ENCODE measurements at places on chromosomes 6 and 20.

GRCh38 chr6:157688960-157689599 is 134.0 kb upstream of the SNX9 start:
- DNase-seq: no peak

GRCh38 chr20:46260480-46260879 is 47.8 kb downstream of the CDH22 start:
- DNase-seq: no peak

GRCh38 chr6:36147294-36147693 is 17.0 kb downstream of the MAPK13 start:
- DNase-seq: no peak

- no peak for DNase-seq
Observed at GRCh38 chr6:27451660-27452390, 21.1 kb downstream of the ZNF184 start.

GRCh38 chr20:8334641-8335040 is 202.6 kb downstream of the PLCB1 start:
- no peak for DNase-seq

DNA sequence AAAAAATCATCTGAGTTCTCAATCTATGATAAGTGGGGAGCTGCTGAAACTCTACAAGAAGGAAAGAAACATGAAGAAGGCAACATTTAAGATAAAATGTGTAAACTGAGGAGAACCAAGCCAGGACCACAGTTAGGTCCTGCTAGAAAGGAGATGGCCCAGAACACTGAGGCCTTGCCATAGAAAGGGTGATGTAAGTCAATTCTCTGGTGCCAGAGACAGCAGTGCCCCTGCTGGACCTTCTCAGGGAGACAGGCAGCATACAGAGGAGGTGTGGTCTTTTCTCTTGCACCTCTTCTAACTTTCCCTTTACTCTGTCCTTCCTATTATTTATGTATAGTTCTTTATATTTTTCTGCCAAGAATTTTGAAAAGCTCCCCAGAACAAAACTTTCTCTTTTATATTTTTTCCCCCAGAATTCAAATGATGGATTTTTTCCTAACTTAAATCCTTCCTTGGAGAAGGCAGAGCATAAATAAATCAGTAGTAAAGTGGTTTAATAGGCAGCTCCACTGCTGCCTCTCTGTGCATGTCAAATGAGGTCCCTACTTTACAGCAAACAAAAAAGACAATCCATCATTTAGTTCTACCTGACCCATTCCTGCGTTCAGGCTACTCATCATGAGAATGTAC is 9.0 kb downstream of the UQCC2 start:
- peak; percentile 54 for DNase-seq

GRCh38 chr6:10449751-10450150 is 34.9 kb upstream of the TFAP2A start:
- peak; percentile 53 for DNase-seq

DNA sequence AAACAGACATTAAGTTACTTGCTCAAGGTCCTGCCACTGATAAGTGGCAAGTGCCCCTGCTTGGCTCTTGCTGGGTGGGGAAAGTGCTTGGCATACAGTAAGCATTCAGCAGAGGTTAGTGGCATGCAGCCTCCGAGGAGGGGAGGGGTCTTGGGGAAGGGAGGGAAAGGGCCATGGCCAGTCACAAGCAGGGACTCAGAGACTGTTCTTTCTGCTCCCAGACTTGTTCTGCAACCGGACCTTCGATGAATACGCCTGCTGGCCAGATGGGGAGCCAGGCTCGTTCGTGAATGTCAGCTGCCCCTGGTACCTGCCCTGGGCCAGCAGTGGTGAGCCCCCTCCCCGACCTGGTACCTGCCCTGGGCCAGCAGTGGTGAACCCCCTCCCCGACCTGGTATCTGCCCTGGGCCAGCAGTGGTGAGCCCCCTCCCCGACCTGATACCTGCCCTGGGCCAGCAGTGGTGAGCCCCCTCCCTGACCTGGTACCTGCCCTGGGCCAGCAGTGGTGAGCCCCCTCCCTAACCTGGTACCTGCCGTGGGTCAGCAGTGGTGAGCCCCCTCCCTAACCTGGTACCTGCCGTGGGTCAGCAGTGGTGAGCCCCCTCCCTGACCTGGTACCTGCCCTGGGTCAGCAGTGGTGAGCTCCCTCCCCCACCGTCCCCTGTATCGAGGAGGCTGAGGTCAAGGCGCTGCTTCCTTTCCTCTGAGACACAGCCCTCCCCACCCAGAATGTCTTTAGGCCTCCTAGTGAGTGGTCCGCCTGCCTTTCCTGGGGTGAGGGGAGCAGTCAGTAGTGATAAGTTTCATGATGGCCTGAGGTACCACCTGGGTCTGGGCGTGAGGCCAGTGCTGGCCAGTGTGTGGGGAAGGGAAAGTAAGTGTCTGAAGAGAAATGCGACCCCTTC is 8.9 kb downstream of the GLP1R start:
- no peak for DNase-seq

GRCh38 chr6:35919085-35919826 is 1.6 kb downstream of the SRPK1 start:
- DNase-seq: no peak

GRCh38 chr6:130417951-130418350 is 52.1 kb downstream of the TMEM200A start:
- peak; percentile 79 for DNase-seq

DNA sequence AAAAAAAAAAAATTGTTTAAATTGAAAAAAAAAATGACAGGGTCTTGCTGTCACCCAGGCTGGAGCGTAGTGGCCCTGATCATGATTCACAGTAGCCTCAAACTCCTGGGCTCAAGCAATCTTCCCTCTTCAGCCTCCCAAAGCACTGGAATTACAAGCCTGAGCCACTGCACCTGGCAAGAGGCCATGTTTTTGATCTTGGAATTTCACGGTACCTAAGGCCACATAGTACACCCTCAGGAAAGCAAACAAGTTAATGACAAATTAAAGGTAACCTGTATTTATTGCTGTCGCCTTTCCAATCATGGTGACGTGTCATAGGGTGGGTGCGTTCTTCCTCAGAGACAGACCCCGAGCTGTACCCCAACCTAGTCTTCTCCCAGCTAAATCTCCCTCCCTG is 79.2 kb downstream of the LINC00237 start:
- no peak for DNase-seq

DNA sequence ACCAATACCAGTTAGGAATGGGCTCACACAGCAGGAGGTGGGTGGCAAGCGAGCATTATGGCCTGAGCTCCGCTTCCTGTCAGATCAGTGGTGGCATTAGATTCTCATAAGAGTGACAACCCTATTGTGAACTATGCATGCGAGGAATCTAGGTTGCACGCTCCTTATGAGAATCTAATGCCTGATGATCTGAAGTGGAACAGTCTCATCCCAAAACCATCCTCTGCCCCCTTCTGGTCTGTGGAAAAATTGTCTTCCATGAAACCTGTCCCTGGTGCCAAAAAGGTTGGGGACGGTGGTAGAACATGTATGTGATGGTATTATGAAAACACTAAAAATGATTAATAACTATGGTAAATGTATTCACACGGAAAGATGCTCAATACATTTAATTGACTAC is 99.7 kb upstream of the HIVEP1 start:
- no peak for DNase-seq

- no peak for DNase-seq
Observed at GRCh38 chr20:59064214-59064722, 21.7 kb upstream of the PRELID3B start.

GRCh38 chr20:13492001-13492481 is 146.7 kb downstream of the TASP1 start:
- peak; percentile 38 for DNase-seq

DNA sequence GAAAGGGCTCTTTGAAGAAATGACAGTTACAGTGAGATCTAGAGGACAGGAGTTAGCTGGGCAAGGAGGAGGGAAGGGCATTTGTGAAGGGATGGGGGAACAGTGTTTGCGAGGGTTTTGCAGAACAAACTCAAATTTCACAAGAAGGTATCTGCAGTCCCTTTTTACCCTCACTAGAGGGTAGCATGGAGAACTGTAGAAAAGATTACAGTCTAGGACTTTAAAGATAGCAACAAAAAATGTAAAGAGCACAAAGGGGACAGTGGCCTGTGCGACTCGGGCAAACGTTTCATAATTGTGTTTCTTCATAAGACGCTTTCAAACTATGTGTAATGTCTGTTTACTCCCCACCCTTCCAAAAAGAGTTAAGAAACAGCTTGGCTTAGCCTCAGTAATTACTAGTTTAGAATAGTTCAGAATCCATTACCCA is 21.2 kb upstream of the ASXL1 start:
- no peak for DNase-seq

DNA sequence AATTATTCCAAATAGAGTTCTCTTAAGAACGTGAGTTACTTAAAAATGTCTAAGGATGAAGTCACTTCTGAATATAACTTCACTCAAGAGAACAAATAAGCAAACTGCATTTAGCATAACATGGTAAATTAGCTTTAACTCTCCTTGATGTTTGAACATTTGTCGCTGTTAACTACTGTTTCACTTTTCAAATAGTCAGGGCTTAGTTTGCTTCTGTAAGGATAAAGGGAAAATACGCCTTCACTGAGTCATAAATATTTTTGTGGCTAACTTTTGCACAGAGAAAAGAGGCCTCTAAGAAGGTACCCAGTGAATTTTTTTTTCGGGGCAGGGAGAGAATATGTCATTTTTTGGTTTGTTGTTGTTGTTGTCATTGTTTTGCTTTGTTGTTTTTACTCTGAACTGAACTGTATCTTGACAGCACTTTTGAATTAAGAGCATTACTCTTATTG is 8.1 kb downstream of the PTPN1 start:
- DNase-seq: no peak

- DNase-seq: no peak
Observed at GRCh38 chr6:52209770-52210169, 23.6 kb downstream of the IL17A start.

DNA sequence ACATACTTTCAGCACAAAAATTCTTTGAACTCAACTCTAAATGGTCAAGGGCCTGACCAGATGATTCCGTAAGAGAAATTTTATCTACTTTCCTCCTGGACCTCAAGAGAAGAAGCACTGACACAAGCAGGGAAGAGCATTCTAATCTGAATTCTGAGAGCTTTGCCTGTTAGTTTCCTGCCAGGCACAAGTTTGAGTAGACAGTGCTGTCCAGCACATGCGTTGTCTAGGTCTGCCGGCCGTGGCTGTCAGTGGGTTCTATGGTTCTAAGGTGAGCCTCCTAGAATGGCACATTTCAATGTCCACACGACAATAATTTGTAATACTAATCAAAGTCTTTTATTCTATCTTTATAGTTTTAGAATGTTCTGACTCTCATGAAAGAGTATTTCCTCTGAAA is 91.9 kb downstream of the RFPL4B start:
- no peak for DNase-seq

- no peak for DNase-seq
Observed at GRCh38 chr6:1593286-1593957, 16.3 kb upstream of the FOXC1 start.

DNA sequence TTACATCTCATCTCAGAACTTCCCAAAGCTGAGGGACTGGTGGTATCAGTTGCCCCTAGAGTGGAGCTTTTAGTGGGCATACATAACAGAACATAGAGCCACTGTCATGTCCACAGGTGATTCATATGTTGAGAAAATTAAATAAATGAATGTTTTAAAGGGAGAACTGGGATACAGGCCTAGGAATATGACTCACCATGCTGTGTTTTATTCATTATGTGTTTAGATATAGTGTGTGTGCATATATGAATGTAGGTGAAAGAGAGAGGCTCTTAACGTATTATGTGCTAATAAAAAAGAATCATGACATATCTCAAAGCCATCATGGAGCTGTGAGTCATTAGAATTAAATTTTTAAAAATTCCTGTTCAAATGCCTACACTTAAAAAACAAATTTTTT is 332.2 kb upstream of the RSPO3 start:
- peak; percentile 33 for DNase-seq

GRCh38 chr6:3687847-3688246 is 63.7 kb downstream of the PXDC1 start:
- no peak for DNase-seq

- peak; percentile 74 for DNase-seq
Observed at GRCh38 chr20:45347936-45348778, at the start of gene SDC4. Gene SDC4 (minus strand): TSS chr20:45348424. CDS start chr20:45348384, 40 bp downstream.

- DNase-seq: no peak
Observed at GRCh38 chr6:16278048-16278724, 39.8 kb downstream of the GMPR start.

GRCh38 chr6:122997541-122998150 is 1.6 kb downstream of the CLVS2 start:
- DNase-seq: no peak

- DNase-seq: no peak
Observed at GRCh38 chr6:42383421-42384205, 68.1 kb downstream of the TRERF1 start.

DNA sequence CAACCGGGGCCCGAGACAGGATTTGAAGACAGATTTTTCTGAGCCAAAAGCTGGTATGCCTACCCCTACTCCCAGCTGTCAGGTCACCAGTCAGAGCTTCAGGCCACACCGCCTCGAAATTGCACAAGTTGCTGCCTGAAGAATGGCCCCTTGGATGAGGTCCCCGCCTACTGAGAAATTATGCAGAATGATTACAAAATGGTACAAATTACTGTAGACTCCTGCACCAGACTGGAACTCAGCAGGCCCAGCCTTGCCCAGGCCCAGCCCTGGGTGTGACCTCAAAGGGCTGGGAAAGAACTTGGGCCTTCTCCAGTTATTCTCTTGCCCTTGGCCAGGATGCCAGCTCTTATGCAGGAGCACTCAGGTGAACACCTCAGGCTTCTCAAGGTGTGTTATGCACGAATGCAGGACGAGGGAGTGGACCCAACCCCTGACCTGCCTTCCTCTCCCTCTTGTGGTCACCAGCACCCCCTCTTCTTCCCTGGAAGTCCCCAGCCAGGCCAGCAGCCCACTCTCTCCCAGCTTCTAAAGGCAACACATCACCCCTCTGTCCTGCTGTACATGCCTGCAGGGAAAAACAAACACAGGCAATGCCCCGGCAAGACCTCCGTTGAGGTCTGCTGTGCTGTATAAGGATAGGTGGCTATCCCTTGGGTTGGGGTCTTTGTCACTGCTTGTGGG is 88.7 kb upstream of the NAA20 start:
- peak; percentile 6 for DNase-seq

- no peak for DNase-seq
Observed at GRCh38 chr6:54037277-54037779, 73.9 kb upstream of the MLIP start.

DNA sequence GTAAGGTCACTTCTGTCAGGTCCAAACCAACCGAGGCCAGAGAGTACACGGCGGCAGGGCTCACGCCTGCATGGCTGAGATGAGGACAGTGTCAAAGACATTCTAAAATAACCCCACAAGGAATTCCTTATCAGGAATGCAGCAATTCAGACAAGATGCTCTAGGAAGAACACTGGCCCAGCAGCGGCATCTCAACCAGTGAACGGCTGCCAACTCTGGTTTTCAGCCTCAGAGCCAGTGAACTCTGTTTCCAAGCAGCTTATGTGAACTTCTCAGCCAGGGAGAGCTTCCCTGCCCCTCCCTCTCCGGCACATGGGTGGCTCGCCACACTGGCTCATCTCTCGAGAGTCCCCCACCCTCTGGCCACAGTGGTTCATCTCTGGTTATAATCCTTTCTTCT is 36.9 kb downstream of the KCNQ2 start:
- no peak for DNase-seq

DNA sequence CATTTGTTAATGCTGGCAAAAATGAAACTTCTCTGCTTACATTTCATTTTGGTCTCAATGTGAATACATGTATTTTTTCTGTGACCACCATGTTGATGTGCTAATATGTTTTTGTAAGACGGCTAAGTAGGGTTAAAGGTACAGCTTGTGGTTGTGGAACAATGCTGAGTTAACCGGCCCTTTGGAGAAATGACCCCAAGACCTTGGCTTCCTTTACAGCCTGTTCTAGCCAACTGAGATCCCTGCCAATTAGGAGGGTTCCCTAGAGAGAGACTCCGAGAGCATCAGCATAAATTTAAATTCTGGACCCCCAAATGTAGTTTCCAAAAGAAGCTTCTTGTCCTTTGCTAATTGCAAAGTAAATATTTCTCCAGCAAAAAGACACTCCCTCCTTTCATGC is 44.4 kb downstream of the RSPO3 start:
- DNase-seq: no peak
